Vagina (tissue), 2 donors: ENCODE measurements at places on chromosomes 5 and 9.

GRCh38 chr5:143593723-143594122 lies 190.2 kb upstream of the NR3C1 start:
- no peak for DNase-seq

DNA sequence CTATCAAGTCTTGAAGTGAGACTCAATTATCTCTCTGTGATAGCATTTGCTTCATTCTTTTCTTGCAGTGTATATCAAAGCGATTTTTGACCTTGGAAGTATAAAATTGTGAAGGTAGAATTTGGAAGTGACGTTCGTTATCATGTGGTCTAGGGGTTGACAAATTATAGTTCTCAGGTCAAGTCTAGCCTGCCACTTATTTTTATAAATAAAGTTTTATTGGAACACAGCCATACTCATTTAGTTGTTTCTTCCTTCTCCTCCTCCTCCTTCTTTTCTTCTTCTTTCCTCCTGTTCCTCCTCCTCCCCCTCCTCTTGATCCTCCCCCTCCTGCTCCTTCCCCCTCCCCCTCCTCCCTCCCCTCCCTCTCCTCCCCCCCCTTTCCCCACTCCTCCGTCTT lies 38.0 kb downstream of the LRRTM2 start:
- DNase-seq, result no peak

DNA sequence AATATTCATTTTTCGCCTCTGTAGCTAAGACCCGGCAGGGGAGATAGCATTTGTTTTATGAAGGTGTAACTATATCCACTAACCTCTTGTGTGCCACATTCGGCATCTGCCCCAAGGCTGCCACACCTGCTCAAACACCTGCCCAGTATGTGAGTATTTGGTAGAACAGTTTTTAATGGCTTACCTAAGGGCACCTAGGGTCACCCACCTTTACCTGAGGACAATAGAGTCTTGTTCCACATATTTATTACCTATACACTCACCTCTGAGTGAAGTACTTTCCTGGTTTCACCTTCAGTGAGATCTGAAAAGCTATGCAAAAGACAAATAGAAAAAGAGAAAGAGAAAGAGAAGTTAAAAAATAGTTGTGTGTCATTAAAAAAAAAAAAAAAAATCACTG lies 68.0 kb upstream of the PIP5K1B start:
- DNase-seq, result no peak

DNA sequence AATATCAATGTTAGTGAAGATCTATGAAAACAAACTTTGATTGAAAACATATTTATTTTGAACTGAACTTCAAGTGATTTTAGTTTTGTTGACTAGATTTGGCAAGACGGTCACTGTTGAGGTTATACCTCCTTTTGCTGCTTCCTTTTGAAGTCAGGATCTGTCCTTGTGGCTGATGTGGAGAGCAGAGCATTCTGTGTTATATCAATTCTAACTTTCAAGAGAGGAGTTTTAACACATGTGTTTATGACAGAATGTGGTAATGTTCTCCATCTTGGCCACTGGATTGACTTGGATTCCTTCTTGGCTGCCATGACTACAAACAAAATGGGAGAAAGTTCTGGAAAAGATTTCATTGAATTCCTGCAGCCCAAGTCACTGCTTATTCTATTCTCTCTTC lies 104.0 kb upstream of the ACTBL2 start:
- no peak for DNase-seq
